Fibroblast of skin of back (primary cell): ENCODE measurements at places on chromosomes 7 and 10.

- no peak for DNase-seq
Observed at GRCh38 chr7:110645616-110646015, 445.3 kb upstream of the LRRN3 start.

DNA sequence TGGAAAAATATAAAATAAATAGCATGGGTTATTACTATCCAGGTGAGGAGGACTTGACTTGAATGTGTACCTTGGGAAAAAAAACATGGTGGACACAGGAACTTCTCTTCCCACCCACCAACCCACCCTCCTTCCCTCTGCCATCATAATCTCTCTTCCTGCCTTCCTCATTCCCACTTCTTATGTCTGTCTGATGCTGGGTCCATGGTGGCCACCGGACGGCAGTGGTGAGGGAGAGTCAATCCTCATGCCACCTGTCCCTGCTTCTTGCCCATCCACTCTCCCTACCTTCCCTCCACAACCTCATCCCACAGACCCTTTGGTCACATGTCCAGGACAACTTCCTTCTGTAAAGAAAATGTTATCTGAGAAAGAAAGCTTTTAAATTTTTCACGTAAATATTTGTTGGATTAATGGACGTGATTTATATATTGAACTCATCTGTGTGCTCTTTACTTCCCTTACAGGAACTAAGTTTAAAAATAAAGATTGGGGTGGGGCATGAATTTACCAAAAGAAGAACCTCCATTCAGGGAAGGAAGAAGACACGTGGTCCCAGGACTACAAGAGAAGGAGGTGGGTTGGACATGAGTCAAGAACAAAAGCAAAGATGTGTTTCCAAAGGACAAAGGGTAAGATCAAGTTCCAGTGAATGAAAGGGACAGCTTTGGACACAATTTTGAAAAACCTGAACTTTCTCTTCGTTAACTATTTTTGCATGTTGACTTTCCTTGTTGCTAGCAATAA, 104.5 kb downstream of the PIP4K2A start:
- no peak for DNase-seq

DNA sequence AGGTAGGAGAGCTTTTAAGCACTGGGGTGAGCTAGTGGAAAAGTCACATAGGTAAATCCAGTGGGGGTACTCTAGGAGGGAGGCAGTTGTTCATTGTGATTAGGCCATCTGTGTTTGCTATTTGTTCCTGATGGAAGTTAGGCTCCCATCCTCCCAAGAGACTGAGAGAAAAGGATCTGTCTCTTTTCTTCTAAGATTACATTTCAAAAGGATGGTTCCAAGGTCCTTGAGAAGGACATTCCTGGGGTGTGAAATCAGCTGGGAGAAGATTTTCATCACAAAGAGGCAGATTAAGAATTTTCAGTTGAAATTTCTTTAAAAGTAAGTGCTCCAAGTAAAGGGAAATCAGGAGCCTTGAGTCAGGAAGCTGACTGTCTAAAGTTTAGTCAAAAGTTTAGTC, 210.8 kb upstream of the CSTF2T start:
- DNase-seq: no peak

DNA sequence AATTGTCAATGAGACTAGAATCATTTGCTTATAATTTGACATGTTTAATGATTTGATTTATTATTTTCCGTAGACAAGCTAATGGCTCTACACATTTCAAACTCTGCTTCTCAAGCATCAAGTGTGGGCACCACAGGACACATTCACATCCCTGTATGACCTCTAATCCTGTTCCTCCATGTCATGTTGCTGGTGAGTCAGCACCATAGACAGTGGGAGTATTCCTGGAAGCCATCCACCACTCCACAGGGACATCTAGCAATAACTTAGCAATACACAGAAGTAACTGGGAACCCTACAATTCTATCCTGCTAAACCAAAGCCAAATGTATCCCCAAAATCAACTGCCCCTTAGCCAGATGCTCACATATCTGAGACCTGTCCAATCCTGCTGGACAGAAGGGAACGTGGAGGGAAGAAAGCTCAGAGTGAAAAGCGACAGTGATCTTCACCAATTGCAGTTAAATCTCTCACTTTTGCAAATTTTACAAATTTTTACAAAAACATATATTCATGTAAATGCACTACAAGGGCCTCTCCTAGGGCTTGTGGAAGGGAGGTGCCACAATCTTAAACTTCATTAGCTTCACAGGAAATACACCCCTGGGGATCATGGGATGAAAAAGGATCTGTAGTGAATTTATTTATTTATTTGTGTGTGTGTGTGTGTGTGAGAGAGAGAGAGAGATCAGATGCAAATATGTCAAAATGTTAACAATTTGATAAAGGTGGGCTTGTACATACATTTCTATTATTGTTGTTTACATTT, 126.5 kb downstream of the GFRA1 start:
- peak; percentile 37 for DNase-seq

DNA sequence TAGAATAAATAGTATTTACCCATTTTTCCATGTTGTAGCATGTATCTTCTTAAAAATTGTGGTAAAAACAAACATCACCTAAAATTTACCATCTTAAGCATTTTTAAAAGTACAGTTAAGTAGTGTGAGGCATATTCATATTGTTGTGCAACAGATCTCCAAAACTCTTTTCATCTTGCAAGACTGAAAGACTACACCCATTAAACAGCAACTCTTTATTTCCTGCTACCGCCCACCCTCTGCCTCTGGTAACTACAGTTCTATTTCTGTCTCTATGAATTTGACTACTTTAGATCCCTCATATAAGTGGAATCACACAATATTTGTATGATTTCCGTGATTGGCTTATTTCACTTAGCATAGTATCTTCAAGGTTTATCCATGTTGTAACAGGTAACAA, 40.0 kb upstream of the AGBL3 start:
- no peak for DNase-seq
